Daoy (cell line): ENCODE measurements at places on chromosomes 5 and 9. TPM values are rescaled to one million over a fixed set of nuclear protein-coding genes. Genes with fewer than 3 reads are reported as not detected.

Gene ZBTB26
- 3.0 and 6.4 TPM in 2 replicates for total RNA-seq

Gene SPATA31A3
- total RNA-seq: not detected in 2 replicates

DNA sequence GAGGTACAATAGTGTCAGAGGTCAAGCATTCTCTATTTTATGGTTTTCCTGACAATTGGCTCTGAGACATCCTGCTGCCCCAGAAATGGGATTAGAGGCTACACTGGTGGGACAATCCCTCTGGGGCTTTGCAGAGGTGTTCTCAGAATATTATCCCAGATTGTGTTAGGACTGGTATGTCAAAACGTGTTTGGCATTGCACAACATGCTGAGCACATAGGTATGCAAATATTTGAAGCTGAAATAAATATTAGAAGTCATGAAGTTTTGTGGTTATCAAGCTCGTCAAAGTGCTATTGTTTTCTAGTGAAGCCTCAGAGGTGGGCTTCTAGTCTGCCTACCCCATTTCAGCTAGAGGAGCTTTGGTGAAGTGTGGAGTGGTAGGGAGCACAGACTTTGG is 304.4 kb downstream of the MAN2A1 start:
- DNase-seq: no peak

DNA sequence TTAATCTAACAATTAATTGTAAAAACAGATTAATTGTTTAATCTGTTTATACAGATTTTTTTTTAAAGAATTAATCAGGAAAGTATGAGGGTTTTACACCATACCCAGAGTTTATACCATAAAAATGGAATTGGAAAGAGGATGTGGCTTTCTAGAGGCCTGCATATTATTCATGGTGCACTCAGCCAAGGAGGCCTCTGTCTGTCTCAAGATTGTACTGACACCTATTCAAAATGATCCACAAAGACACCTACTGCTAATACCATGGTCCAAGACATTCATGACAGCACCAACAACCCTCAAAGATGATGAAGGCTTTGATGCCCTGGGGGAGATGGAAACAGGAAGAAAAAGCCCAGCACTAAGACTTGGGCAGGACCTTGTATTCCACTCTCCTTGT is 58.1 kb upstream of the MAST4 start:
- DNase-seq: no peak

GRCh38 chr5:142713121-142713706 is 27.3 kb upstream of the FGF1 start:
- peak; percentile 90 for DNase-seq

GRCh38 chr5:148063861-148064260 is at the start of gene SPINK5:
Gene SPINK5 (plus strand): TSS chr5:148063980. CDS start chr5:148064045, 65 bp downstream.
- no peak for DNase-seq

DNA sequence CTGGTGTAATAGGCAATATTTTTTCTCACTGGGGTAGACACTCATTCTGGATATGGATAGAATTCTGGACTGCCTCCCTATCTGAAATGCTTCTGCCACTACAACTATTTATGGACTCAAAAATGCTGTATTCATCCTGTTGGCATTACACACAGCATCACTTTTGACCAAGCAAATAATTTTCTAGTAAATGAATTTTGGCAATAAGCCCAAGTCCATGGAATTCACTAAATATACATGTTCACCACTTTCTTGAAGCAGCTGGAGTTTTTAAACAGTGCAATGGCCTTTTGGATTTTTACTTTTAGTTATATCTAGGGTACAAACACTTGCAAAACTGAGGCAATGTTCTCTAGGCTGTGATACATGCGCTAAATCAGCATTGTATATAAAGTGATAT is 724.9 kb upstream of the EDIL3 start:
- DNase-seq: no peak

GRCh38 chr5:18216016-18216415 is 581.8 kb downstream of the TAF11L14 start:
- peak; percentile 88 for DNase-seq

GRCh38 chr9:95738438-95738837 is 137.1 kb upstream of the ERCC6L2 start:
- no peak for DNase-seq

DNA sequence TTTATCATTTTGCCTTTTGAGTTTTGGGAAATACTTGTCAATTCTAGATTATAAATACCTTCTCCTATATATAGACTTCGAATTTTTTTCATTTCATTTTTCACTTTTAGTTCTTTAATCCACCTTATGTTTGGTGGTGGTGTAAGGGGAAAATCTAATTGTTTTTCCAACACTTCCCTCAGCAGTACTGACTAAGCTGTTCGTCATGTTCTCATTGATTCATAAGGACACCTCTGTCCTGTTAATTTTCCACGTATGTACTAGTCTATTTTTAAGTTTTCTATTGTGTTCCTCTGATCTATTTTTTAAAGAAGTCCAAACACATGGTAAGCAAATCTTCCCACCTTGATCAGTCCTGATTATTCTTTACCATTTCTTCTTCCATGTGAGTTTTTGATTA is 254.2 kb downstream of the SYK start:
- no peak for DNase-seq

DNA sequence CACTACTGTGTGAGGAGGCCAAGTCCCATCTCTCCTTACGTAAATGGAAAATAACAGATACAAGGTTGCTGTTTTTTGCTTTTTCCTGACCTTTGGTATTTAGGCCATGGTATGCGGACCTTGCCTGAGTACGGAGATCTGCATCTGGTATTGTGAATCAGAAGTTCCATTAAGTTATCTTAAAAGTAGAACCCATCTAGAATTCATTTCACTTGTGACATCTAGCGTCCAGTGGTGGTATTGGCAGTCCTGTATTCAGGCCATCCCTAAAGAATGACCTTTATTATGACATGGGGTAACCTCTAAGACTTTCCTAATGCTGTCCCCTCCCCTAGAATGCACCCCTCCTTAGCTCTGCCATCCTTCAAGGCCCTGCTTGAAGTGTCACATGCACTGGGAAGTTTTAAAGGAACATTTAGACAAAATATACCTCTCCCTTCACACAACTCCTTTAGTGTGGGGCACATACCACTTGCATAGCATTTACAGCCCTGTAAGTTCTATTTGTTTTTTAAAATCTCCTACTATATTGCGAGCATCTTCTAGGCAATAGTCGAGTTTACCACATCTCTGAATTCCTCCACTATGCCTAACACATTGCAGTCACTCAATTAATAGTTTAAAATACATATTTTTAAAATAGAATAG is 1.9 kb upstream of the SPDL1 start:
- DNase-seq: peak; percentile 60

DNA sequence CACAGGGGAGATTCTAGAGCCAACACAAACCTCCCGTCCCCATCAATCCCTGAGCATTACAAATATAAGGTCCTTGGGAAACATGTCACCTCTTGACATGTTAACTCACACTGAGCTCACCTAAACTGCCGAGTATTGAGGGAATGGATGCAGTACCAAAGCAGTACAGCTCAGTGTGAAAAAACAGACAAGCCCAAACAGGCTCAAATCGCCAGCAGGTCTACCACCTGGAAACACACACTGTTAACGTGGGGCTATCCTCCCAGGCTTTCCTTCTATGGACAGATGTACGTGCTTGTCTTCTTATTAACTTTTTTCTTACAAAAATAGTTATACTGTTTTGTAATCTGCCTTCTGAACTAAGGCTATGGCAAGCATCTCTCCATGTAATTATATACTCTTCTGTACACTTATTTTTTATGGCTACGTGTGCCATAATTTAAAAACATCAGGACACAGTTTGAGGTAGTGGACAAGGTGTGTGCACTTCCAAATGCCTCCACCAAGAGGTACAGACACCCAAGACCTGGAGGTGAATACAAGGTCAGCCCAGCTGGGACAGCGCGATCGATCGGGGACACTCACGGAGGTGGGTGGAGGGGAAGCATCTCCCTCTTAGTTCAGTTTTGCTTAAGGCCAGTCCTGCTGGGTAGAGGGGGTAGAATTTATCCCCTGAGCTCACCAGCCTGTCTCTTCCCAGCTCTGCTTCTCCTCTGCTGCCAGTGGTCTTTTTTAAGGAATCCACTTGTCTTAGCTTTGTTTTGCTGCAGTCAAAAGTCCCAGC is 76.5 kb downstream of the DAP start:
- no peak for DNase-seq

DNA sequence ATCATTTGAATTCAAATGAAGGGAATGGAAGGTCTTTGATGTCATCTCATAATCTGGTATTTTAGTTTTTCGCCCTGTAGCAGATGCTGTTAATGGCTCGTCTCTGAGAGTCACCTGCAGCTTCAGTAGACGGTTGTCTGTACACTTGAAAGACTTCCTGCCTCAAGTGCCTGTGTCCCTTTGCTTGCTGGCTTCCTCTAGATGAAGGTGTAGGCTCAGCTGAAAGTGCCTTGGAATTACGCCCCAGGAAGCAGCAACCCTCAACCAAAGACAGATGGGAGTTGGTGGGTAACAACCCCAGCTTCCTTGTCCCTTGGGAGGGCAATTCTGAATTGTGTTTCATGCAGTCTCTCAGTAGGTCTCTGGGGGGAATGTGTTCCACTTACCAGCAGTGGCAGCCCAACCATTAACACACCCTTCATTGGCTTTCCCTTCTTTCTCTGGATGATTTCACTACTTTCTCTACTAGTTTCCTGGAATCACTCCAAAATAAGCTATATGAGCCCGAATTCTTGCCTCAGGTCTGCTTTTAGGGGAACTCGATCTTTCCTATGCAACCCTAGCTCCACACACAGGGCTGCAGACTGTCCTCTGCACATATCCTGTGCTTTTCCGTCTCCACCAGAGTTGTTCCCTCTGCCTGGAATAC is 395.6 kb downstream of the DMAC1 start:
- DNase-seq: no peak

GRCh38 chr9:92615790-92616189 is 54.1 kb downstream of the IPPK start:
- no peak for DNase-seq

DNA sequence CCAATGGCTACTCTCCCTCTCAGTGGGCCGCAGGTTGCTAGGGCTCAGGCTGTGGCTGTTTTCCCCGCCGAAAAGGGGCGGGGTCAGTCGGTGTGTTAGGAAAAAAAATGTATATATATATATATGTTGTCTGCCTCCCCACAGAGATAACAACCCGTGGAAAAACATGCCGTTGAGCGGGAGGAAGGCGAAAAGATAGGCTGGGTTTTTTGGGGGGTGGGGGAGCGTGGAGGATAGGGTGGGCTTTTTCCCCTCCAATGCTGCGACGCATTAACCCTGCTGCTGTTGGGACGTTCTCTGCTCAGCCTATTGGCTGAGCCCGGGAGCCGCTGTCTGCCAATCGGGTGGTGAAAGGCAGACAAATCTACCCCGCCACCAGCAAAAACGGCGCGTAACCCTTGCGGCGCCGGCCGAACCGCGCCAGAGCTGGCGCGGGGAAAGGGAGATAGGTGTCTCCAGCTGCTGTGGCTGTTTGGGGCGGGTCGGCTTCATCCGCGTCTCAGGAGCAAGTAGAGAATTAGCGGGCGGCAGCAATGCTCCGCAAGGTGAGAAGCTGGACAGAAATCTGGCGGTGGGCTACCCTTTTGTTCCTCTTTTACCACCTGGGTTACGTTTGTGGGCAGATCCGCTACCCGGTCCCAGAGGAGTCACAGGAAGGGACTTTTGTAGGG is at the start of gene PCDHGC4:
PCDHGC4 (plus strand) TSS at position 390 of the 671 bp plus-strand sequence; CDS start at position 534, 144 bp downstream.
- no peak for DNase-seq

DNA sequence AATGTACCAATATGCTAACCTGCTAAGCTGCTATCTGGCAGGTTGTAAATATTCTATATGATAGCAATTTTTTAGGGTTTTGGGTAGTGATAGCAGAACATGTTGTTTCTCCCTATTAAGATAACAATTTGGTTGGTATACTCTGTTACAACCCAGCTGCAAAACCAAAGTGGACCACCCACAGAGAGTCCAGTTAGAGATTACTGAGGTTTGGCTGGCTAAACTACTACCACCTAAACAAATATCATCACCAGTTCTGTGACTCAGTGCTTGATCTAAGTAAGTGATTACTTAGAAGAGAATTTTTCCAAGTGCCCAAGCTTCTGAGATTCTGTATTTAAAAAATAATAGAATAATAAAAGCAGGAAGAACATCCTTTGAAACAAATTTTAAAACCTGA is 72.3 kb downstream of the XRCC4 start:
- peak; percentile 61 for DNase-seq
